Bronchial smooth muscle cell (primary cell): ENCODE measurements at places on chromosomes 4 and X. TPM values are rescaled to one million over a fixed set of nuclear protein-coding genes. Genes with fewer than 3 reads are reported as not detected.

The HSFX1 gene
- total RNA-seq, result 0.47 and 0.94 TPM in 2 replicates

The NUP62CL gene
- total RNA-seq, result 0.32 TPM in 1 of 2 replicates, not detected in the other

The GATA1 gene
- not detected in 2 replicates for total RNA-seq

The ERAS gene
- total RNA-seq, result not detected in 2 replicates

The TCEANC gene
- 2.5 and 6.0 TPM in 2 replicates for total RNA-seq

The TMPRSS11A gene
- total RNA-seq, result not detected in 2 replicates

The F8A2 gene
- total RNA-seq, result not detected in 2 replicates

The AWAT2 gene
- total RNA-seq, result not detected in 2 replicates

The S100P gene
- total RNA-seq, result 0.32 and 1.4 TPM in 2 replicates

The POU3F4 gene
- not detected in 2 replicates for total RNA-seq

The NMU gene
- not detected in 2 replicates for total RNA-seq

The SMR3B gene
- total RNA-seq, result not detected in 2 replicates

The STAG2 gene
- 93.5 and 106 TPM in 2 replicates for total RNA-seq

The IL15 gene
- total RNA-seq, result 2.4 and 5.0 TPM in 2 replicates

The PPP2R3B gene
- 10.6 and 16.2 TPM in 2 replicates for total RNA-seq

The TIGD4 gene
- total RNA-seq, result 0.16 and 0.26 TPM in 2 replicates

The NPY2R gene
- not detected in 2 replicates for total RNA-seq

The PABPC1L2B gene
- total RNA-seq, result 0.09 TPM in 1 of 2 replicates, not detected in the other

The USP17L25 gene
- not detected in 2 replicates for total RNA-seq

The ADH4 gene
- not detected in 2 replicates for total RNA-seq

The CLGN gene
- 0.26 and 17.3 TPM in 2 replicates for total RNA-seq

The RHOXF2 gene
- not detected in 2 replicates for total RNA-seq

The MAP7D2 gene
- total RNA-seq, result 0.47 TPM in 1 of 2 replicates, not detected in the other

The LGI2 gene
- under 0.01 TPM in 1 of 2 replicates, not detected in the other for total RNA-seq

The SULT1B1 gene
- 0.32 TPM in 1 of 2 replicates, not detected in the other for total RNA-seq

The ARHGAP6 gene
- 3.0 and 5.5 TPM in 2 replicates for total RNA-seq

The CSAG2 gene
- total RNA-seq, result not detected in 2 replicates

The NRK gene
- total RNA-seq, result 0.34 and 0.47 TPM in 2 replicates

The UGT2B15 gene
- not detected in 2 replicates for total RNA-seq

The APELA gene
- total RNA-seq, result not detected in 2 replicates

The TCEAL4 gene
- total RNA-seq, result 61.0 and 73.0 TPM in 2 replicates

The TRIM60 gene
- not detected in 2 replicates for total RNA-seq

The NHS gene
- 1.1 and 2.0 TPM in 2 replicates for total RNA-seq

The NDUFB11 gene
- 43.3 and 73.1 TPM in 2 replicates for total RNA-seq

The RAB9B gene
- total RNA-seq, result 0.77 and 1.1 TPM in 2 replicates

The ANXA10 gene
- 4.6 and 7.4 TPM in 2 replicates for total RNA-seq

The GAGE12C gene
- not detected in 2 replicates for total RNA-seq

The USP38 gene
- total RNA-seq, result 9.5 and 10.5 TPM in 2 replicates

The NXF2B gene
- total RNA-seq, result not detected in 2 replicates

The ZNF41 gene
- total RNA-seq, result 3.3 and 3.5 TPM in 2 replicates

The SERTM2 gene
- total RNA-seq, result not detected in 2 replicates

The VSIG1 gene
- under 0.01 TPM in 1 of 2 replicates, not detected in the other for total RNA-seq

The SPANXD gene
- total RNA-seq, result not detected in 2 replicates

The CWH43 gene
- not detected in 2 replicates for total RNA-seq

The DDX60 gene
- total RNA-seq, result 15.1 and 21.5 TPM in 2 replicates
